ENCODE measurements at places on chromosomes 3 and 15. TPM values are rescaled to one million over a fixed set of nuclear protein-coding genes. Genes with fewer than 3 reads are reported as not detected.

The CCDC51 gene
- 26.3 TPM for total RNA-seq

The CLRN1 gene
- not detected for total RNA-seq

DNA sequence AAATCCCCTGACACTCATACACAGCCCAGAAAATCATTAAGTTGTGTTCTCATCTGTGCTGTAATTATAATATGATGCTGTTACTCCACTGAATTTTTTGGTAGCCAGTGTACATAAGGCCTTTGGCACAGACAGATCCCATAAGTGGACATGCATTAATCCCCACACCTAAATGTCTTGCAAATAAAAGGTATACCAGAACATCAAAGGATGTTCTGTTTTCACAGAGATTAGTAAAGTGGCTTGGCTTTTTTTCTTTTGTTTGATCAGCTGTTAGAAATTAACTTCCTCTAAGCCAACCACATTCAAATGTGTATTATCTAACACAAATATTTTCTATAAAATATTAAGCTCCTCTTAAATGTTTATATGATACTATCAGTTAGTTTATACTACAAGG, 2.7 kb downstream of the SST start:
- H3K4me3 ChIP-seq: no peak overlapping the region
- H3K27me3 ChIP-seq: peaks cover 41% of the 10 kb centered on the region
- H3K4me1 ChIP-seq: no peaks in the 10 kb centered on the region

The C3orf85 gene
- total RNA-seq: not detected

DNA sequence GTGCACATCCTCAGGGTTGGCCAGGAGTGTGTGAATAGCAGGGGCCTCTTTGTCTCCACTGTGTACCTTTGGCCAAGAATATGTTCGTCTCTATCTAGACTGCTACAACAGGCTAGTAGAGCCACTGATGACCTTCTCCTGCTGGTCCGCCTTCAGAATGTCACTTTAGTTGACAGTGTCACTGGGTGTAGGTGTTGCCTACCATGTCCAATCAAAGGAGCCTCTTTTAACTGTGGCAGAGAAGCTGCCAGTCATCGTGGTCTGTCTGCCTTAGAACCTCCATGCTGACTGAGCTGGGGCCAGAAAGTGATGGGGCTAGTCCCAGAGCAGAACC, 40.1 kb downstream of the OXSR1 start:
- H3K4me1 ChIP-seq: peaks cover 73% of the 10 kb centered on the region
- no peaks in the 10 kb centered on the region for H3K27me3 ChIP-seq
- H3K27ac ChIP-seq: peak overlapping the region; percentile 80
- peaks cover 25% of the 10 kb centered on the region for H3K36me3 ChIP-seq

GRCh38 chr15:58141894-58142293, 3.7 kb downstream of the AQP9 start:
- no peaks in the 10 kb centered on the region for H3K4me1 ChIP-seq
- DNase-seq: no peak
- peaks cover 10% of the 10 kb centered on the region for H3K27me3 ChIP-seq
- no peaks in the 10 kb centered on the region for H3K36me3 ChIP-seq

DNA sequence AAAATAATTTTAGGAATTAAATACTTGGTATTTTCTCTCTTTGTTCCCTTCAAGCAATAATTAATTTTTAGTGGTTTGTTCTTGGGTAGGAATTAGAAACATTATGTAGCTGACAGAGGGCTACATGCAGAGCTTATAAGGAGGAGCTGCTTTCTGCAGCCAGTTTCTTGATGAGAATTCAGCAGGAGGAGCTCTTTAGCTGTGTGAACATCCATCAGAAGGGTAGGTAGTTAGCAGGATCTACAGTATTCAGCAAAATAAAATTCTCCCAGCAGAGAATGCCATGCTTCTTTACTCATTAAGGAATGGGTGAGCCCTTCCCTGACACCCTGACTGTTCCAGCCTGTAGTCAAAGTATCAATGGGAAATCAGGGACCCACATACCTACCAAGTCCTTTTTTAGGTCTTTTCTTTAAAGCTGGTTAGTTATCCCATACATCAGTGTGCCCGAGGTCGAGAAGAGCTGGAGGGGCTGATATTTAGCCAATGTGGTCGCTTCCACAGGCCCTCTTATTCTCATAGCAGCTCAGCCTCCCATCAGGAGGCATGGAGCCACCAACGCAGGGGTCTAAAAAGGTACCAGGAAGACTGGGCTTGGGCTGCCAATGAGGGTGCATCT, 54.0 kb downstream of the KCNAB1 start:
- no peak for DNase-seq
- H3K36me3 ChIP-seq: no peaks in the 10 kb centered on the region
- H3K27ac ChIP-seq: no peak overlapping the region
- peaks cover 2% of the 10 kb centered on the region for H3K27me3 ChIP-seq

- H3K4me1 ChIP-seq: peaks cover 7% of the 10 kb centered on the region
- peaks cover 4% of the 10 kb centered on the region for H3K36me3 ChIP-seq
- H3K27ac ChIP-seq: no peak overlapping the region
- H3K27me3 ChIP-seq: peaks cover 8% of the 10 kb centered on the region
These were observed 132.4 kb upstream of the LPP start for GRCh38 chr3:188021502-188022040.

All from activated T-helper 1 cell treated with anti-CD3 and anti-CD28 coated beads, Interleukin-12 subunit alpha, Interleukin-12 subunit beta, Interleukin-2, Interleukin-4 antibody, amounts not matched to agents 30 ng/mL and 10 ng/mL and 1 ng/mL, durations not matched to agents 14 hours and 24 hours and 36 hours (primary cell).